MCF 10A (cell line): ENCODE measurements at places on chromosomes 6 and 20. TPM values are rescaled to one million over a fixed set of nuclear protein-coding genes. Genes with fewer than 3 reads are reported as not detected.

DNA sequence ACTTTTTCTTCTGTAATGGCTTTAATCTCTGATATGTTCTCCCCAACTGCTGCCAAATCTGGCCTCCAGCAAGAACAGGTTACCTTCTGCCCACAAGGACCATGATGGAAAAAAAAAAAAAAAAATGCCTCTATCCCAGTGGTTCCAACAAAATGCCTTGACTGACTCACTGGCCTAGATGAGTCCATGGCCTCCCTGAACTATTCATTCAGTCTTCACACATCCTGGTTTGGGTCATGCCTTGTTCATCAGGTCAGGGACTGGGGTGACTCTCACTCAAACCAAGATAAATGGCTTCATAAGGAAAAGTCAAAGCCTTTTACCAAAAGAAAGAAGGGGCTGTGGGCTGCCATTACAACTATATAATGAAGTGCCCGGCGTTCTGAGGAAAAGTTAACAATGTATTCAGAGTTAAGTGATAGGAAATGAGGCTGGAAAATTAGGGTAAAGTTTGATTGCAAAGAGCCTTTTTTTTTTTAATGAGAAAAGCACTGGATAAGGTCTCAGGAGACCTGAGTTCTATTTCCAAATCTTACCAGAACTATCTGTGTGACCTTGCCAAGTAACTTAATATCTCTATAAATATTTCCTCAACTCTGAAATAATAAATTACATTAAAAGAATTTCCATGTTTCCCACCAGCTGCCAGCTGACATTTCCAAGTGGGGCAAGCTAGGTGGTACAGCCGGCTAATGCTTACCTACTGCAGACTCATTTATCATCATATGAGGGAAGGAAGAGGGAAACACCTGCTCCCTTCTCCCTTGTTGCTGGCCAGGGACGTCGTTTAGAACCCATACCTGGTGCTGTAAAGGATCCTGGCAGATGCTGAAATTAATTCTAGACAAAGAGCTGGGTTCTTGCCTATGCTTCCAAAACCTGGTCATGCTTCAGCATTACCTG is 380.0 kb upstream of the MARCKS start:
- DNase-seq: no peak

DNA sequence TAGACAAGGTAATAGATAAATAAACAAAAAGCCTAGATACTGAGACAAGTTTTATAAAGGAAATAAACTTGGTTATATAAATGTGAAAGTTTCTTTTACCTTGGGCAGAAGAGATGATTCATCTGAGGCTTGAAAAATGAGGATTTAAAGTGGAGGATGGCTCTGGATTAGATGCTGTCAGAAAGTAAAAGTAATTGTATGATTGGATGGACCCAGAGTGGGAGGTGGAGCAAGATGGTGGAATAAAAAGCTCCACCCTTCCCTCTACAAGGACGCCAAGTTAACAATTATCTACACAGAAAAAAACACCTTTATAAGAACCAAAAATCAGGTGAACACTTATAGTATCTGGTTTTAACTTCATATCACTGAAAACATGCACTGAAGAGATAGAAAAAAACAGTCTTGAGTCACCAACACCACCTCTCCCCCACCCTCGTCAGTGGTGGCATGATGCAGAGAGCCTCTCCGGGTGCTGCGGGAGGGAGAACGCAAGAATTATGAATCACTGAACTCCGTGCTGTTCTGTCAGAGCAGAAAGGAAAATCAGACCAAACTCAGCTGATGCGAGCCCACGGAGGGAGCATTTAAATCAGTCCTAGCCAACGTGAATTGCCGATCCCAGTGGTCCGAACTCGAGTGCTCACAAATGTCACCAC is 84.7 kb upstream of the GJE1 start:
- DNase-seq: no peak

GRCh38 chr20:10793766-10794165 is 120.0 kb upstream of the JAG1 start:
- no peak for DNase-seq

- DNase-seq: no peak
These were observed 81.2 kb upstream of the VSTM2L start for GRCh38 chr20:37821696-37822095.

- peak; percentile 99 for DNase-seq
These were observed 68.5 kb downstream of the MRPL14 start for GRCh38 chr6:44058617-44059358.

GRCh38 chr6:111411978-111412566 is 70.9 kb downstream of the REV3L start:
- no peak for DNase-seq

- DNase-seq: no peak
These were observed 100.0 kb downstream of the RWDD2A start for GRCh38 chr6:83292900-83293843.

DNA sequence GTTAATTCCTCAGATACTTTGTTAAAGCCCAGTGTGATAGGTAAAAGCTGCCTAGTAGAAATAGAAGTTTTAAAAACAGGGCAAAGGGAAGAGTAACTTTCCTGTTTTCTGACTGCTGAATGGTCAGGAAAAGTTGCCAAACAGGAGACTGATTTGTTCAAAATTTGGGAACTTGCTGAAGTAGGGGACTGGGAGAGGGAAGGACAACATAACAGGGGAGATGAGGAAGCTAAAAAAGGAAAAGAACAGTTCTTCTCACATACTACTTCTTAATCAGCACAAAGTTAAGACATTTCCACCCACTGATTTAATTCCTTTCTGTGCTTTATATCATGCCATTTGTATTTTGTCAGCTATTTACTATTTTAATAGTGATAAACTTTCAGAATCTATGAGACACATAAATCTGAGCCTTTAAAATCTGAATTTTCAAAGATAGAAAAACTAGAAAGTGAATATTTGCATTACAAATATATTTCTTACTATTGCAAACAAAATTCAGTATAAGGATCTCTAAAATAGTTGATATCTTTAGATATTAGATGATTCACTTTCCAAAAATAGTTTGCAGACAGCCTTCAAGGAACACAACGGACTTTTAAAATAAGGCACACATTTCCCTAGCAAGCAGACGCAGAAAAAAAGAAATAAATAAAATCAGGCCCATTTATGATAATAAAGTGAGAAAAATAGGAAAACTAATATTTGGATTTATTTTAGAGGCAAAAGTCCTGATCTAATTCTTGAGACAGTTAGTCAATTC is 36.9 kb upstream of the SLC16A10 start:
- DNase-seq: no peak

DNA sequence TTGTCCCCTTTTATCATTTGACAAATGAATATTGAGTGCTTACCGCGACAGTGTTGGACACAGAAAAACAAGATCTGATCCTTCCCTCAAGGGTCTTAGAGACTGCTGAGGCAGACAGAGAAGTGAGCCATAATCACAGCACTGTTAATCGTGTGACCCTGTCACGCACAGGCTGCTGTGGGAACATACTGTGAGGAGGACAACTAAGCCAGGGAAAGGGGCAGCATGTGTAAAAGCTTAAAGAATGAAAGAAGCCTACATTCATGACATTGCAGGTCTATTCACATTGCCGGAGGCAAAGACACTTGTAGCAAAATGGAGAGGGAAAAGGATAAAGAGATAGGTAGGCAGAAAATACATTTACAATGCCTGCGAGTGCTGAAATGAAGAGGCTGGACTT is 32.7 kb downstream of the TRDN start:
- DNase-seq: no peak

DNA sequence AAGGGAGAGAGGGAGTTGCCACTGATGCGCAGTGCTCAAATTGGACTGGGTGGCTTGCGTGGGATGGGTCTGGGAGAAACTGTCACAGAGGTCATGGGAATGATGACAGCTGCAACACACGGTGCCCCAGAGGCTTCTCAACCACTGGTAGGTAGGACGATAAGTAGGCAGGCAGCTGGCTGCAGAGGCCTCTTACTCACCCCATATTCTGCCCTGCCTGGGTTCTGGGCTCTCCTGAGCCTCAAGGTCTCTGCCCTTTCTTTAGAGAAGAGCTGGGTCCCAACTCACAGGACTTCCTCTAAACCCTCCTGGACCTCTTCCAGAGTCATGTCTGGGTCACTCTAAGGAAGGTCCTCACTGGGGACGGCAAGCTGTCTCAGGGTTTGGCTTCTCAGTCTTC is 37.2 kb upstream of the RNF24 start:
- DNase-seq: no peak

GRCh38 chr6:143087856-143088255 is 27.2 kb downstream of the AIG1 start:
- DNase-seq: no peak

GRCh38 chr6:117829594-117830319 is 77.3 kb upstream of the SLC35F1 start:
- DNase-seq: peak; percentile 59

DNA sequence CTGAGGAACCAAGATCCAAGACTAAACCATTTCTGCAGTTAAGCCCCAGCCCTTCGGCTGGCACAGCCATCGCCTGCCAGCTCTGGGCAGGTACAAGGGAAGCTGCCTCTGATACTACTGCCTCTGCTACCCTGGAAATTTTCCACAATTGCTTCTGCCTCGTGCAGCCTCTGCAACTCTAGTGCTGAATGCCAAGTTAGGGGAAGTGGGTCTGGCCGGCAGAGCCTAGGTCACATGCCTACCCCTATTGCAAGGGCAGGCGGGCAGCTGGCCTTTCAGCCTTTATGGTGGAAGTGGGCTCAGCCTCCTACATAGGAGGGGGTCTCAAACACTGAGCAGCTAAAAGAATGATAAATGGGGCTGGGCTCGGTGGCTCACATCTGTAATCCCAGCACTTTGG is 44.5 kb upstream of the TULP1 start:
- DNase-seq: no peak

GRCh38 chr6:69881322-69882151 is 15.2 kb downstream of the COL19A1 start:
- DNase-seq: no peak

GRCh38 chr6:18441251-18441979 is 54.3 kb downstream of the RNF144B start:
- DNase-seq: no peak

- peak; percentile 49 for DNase-seq
These were observed 44.9 kb downstream of the ADAT2 start for GRCh38 chr6:143405373-143406154.

PGC gene
- total RNA-seq: not detected in 2 replicates

SRMS gene
- 0.81 and 1.4 TPM in 2 replicates for total RNA-seq

C6orf163 gene
- 1.0 and 2.6 TPM in 2 replicates for total RNA-seq

HCRTR2 gene
- total RNA-seq: not detected in 2 replicates

KCNG1 gene
- 24.8 and 30.6 TPM in 2 replicates for total RNA-seq

APOM gene
- total RNA-seq: 5.0 and 5.2 TPM in 2 replicates

PROCR gene
- 27.4 and 34.6 TPM in 2 replicates for total RNA-seq

SALL4 gene
- total RNA-seq: 0.49 and 0.61 TPM in 2 replicates

GNAS-AS1 gene
- 1.6 and 2.2 TPM in 2 replicates for total RNA-seq
